T follicular helper cell (primary cell): ENCODE measurements at places on chromosomes 7 and 10.

DNA sequence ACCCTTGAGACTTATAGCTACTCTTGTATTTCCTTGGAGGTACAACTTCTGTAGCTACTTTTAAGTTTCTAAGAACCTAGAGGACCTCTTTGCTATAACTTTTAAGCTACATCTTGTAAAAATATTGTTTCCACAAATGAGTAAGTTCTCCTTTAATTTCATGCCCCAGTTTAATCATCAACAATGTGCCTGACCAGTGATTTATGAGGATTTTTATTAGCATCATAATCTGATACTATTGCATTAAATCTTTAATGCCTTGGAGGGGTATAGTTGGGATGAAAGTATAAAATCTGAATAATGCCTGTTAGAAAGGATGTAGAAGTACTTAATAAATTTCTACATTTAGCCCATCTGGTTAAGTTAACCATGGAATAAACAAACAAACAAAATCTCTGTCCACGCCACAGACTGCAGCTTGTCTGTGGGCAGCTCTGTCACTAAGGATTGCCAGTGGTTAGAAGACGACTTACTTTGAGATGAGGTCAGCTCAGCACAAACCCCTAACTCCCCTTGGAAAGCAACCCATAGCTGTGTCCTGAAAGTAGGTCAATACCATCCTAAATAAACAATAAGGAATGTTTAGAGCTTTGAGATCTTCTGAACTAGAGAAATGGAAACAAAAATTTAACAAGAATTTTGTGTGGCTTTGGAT is 18.3 kb downstream of the UBE2D1 start:
- no peak for DNase-seq

DNA sequence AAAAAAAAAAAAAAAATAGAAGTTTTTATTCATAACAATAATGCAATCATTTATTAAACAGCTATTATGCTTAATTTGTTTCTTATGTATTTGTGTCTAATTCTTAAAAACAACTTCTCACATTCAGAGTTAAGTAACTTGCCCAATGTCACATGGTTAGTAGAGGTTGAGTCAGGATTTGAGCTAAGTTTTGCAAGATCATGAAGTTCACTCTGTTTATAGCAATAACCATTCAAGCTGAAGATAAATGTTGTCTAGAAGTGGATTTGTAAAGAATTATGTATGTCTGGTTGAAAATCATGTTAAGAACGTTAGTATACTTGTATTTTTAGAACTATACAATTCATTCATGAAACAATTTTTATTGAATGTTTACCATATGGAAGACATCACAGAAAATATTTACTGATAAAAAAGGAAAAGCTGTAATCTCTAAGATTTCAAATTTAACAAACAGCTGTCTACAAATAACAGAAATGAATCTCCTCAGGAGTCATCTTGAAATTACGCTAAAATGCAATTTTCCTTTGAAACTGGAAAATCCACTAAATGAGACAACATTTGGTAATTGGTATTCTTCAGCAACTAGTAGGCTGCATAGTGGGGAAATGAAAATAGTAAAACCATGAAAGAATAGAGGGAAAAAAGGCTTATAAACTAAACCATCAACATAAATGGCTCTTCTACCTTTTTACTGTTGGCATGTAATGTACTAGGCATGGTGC is 70.5 kb upstream of the AHR start:
- no peak for DNase-seq

- no peak for DNase-seq
Measured at GRCh38 chr7:135706038-135706742, 21.8 kb downstream of the SLC13A4 start.

DNA sequence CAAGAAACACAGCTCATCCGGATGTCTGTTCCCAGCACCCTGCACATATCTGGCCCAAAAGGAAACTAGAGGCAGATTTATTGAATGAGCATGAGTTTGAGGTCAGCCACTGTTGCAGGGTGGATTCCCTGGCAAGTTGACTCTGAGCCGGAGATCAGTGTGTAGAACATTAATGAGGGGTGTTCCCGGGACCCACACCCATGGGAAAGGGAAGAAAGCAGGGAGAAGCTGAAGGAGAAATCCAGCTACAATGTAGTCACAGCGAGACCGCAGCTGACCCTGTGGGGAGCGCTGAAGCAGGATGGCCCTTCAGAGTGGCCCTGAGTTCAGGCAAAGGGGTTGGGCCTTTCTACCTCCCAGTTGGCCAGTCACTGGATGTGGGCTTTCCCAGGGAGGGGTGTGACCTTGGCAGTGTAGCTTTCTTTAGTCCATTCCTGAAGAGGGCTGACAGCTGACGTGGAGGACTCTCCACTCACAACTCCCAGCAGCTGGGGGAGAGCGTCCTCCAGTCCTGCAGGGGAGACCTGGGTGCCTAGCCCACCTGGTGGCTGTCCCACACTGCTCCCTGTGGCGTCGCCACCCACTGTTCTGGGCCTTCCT is 324.2 kb upstream of the ZMIZ1 start:
- DNase-seq: no peak

DNA sequence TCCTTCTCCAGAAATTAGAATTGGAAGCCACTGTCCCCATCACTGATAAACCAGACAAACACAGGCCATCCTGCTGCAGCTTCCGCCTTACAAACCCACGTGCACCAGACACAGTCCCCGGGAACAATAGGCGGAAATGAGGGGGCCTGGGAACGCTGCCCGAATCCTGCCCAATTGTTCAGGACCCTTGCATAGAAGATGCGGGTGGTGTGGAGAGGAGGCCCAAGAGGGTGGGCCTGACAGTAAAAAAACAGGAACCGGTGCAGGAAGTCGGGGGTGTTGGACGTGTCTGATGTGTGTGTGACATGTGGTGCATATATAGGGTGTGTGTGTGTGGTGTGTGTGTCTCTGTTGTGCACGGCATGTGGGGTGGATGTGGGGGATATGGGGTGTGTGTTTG is 26.5 kb upstream of the CHST15 start:
- no peak for DNase-seq

DNA sequence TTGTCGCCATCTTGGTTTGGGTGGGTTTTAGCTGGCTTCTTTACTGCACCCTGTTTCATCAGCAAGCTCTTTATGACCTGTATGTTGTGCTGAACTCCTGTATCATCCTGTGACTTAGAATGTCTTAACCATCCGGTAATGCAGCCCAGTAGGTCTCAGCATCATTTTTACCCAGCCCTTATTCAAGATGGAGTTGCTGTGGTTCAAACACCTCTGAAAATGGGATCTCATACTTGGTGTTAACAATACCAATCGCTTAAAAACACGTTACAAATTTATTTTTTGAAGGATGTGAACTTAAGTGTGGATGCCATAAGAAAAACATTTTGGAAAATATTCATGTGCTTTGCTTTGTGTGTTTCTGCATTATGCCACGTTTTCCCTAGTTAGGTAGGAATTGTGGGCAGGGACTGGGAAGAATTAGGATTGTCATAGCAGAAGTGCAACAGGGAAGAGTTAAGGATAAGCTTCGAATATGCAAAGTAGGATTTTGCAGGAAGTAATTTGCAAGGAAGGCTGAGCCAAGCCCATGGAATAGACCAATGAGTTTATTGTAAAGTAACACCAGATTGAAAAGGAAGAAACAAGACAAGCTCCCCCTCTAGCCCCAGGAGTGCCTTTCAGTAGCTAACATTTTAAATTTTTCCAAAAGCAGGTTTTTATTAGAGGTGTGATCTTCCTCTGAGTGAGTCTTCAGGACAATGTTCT is 56.4 kb downstream of the PRR15 start:
- DNase-seq: no peak

DNA sequence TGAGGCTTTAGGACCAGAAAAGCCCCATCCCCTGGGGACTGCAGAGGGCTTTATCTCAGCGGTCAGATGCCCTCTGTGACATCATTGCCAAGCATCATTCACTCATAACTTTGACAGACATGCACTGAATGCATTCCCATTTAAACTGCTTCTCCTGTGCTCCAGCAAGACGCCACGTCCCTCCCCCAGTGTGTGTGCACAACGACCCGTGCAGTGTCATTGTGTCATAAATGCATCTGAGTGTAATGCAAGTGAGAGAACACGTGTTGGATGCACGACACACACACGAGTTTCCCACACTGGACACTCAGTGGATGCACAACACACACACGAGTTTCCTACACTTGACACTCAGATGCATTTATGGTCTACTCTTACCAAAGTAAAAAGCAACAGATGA is 337.9 kb downstream of the PTPRN2 start:
- DNase-seq: no peak

GRCh38 chr10:75407713-75408508 is 6.3 kb upstream of the ZNF503 start:
- no peak for DNase-seq
